ENCODE measurements at places on chromosomes 2 and 18.

DNA sequence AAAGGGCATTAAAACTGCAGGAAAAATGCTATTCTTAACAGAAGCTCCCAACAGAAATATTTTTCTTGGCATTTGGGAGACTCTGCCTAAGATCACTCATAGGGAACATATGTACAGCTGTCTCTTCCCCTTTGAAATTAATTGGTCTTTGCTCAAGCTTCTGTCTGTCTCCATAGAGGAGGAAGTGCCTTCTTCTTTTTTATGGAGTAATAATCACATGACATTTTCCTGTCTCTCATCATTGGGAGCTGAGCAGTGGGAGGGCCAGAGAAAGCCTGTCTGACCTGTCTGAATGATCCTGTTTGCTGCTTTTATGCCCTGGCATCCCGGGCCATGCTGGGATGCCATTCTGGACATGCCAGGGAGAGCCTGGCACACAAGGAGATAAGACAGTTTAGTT is 145.6 kb downstream of the AQP4 start:
- no peak for DNase-seq

- no peak for DNase-seq
These were observed 137.8 kb upstream of the KLHL29 start for GRCh38 chr2:23246992-23247683.

GRCh38 chr2:158482594-158482993 is 25.8 kb downstream of the PKP4 start:
- DNase-seq: no peak

GRCh38 chr2:239002954-239003623 is 155.2 kb downstream of the TWIST2 start:
- no peak for DNase-seq

DNA sequence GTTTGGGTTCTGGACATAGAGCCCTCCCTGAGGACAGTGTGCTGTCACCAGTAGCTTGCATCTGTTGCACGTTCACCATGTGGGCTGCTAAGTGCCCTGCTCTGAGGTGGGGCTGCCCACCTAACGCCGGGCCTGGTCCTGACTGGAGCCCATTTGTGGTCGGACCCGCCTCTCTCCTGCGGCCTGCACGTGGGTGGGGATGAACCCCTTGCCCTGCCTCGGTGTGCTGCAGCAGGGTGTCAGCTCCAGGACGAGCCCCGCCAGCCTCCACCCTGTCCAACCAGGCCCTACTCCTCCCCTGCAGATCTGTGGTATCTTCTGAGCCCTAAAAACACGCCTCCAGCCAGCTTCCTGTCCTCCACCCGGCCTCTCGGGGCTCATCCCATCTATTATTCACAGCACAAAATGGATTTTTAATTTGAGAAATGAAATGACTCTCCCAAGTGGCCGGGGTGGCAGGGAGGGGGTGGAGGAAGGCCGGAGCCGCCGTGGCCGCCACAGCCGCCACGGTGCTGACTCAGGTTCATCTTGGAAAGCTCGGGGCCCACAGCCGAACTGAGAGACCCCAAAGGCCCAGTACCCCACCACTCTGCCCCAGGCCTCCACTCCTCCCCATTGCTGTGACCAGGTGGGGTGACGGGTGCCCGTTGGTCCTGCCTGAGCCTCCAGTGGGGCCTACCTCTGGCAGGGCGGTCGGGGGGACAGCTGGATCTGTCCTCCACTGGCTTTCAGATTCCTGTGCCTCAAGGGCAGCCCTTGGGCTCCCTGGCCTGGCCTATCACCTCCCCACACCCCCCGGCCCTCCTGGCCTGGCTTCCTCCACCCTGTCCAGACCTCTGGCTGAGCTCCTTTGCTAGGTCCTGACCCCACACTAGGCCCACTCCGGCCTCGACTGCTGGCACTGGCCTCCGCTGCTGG is 2.8 kb upstream of the ECEL1 start:
- DNase-seq: peak; percentile 29

GRCh38 chr2:1234731-1235308 is 178.4 kb upstream of the TPO start:
- no peak for DNase-seq

DNA sequence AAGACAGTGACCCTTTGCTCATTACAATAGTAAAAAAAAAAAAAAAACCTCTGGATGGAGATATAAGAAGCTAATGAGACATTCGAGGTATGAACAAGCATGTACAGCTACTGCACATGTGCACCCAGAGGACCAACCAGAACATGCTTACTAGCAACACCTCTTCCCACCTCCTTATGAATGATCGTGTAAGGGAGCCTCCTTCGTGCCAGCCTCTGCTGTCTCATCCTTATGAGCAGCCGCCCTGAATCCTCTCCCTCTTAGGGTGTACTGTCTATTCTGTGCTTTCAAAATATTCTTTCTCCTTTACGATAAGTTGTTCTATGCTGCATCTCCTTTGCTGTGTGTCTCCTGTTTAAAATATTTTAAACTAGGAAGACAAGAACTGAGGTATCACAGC is 91.4 kb upstream of the ACSL3 start:
- DNase-seq: no peak

DNA sequence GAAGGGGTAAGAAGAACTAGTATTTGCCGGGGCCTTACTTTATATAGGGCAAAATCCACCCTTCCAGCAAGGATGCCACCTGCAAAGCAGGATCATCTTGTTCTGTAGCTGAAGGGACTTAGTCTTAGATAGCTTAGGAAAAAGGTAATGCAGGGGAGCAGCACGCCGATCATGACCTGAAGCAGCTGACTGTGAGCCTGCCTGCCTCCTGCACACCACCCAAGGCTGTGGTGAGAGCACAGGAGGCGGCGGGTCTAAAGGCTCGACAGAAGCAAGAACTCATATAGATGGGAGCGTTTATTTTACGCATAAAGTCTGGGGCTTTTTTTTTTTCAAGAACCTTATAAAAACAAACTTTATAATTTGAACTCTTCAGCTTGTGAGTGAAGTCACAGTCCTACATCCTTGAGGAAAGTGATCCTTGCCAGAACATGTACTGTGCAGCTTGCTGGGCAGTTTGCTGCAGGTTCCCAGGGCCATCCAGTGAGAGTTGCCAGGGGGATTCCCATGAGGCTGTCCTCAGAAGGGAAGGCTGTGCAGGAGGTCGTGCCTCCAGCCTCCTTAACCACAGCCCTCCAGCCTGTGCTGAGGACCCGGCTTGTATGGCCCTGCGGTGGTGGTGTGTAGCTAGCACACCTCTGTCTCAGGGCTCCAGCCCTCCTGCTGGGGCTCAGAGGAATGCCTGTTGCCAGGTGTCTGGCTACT is 92.1 kb downstream of the RNF144A start:
- no peak for DNase-seq

DNA sequence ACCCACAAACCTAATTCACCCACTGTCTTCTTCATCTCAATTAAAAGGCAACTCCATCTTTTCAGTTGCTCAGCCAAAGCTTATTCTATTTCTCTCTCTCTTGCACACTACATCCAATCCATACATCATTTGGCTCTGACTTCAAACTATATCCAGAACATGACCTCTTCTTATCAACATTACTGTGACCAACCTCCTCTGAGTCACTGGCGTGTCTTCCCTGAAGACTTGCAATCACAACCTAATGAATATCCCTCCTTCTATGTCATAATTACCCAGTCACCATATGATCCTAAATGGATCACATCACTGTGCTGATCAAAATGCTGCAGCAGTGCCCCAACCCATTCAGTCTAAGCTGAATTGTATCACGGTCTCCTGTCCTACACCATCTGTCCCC is 22.6 kb upstream of the SULT1C3 start:
- no peak for DNase-seq

- no peak for DNase-seq
These were observed 4.6 kb downstream of the EN1 start for GRCh38 chr2:118842661-118843482.

- no peak for DNase-seq
These were observed 22.7 kb downstream of the MRO start for GRCh38 chr18:50797142-50797541.

GRCh38 chr18:30280861-30281470 is 761.6 kb downstream of the DSC3 start:
- no peak for DNase-seq

- DNase-seq: no peak
These were observed 100.5 kb downstream of the SLC4A3 start for GRCh38 chr2:219727771-219728429.

- DNase-seq: no peak
These were observed 219.6 kb upstream of the RAB12 start for GRCh38 chr18:8389391-8390340.

- DNase-seq: no peak
These were observed 533.4 kb downstream of the ERBB4 start for GRCh38 chr2:212005085-212005671.

- DNase-seq: no peak
These were observed 13.7 kb upstream of the SKOR2 start for GRCh38 chr18:47265197-47265596.

- no peak for DNase-seq
These were observed 17.6 kb downstream of the HS6ST1 start for GRCh38 chr2:128301021-128301420.

- no peak for DNase-seq
These were observed 7.3 kb downstream of the NBEAL1 start for GRCh38 chr2:203021991-203022390.

GRCh38 chr2:118150294-118150693 is 62.0 kb downstream of the INSIG2 start:
- DNase-seq: no peak

DNA sequence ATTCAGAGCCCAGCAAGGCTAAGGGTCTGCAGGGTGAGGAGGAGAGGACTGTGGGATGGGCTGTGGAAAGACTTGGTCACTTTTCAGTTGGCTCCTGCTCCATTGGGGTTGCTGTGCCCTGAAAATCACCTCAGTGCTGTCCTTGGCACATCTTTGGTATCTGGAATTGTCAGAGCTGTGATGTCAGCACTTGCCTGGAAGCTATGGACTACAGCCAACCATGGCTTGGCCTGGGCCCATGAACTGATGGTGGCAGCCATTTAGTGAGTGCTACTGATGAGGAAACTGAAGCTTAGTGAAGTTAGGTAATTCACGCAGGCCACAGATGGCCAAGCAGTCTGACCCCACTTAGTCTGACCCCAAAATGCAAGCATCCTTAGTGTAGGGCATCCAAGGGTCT is 121.8 kb upstream of the SERPINE2 start:
- no peak for DNase-seq

GRCh38 chr2:226701052-226701451 is 98.6 kb downstream of the IRS1 start:
- no peak for DNase-seq

GRCh38 chr18:29874519-29875098 is 1167.9 kb downstream of the DSC3 start:
- no peak for DNase-seq

GRCh38 chr2:157419031-157419575 is 24.8 kb downstream of the CYTIP start:
- no peak for DNase-seq

DNA sequence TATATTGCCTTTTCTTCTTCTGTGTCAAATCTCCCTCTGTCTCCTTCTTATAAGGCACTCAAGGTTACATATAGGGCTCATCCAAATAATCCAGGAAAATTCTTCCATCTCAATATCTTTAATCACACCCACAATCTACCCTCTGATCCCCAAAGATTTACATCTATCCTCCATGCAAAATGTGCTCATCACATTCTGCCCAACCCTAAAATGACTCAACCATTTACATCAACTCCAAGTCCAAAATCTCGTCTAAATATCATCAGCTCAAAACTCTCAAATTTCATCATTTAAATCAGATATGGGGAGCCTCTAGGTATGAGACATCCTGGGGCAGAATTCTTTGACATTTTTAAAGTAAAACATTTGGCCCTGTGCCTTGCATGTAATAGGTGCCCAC is 1349.8 kb downstream of the SUCLG1 start:
- no peak for DNase-seq

- no peak for DNase-seq
These were observed 65.4 kb upstream of the PXDN start for GRCh38 chr2:1809726-1810125.

DNA sequence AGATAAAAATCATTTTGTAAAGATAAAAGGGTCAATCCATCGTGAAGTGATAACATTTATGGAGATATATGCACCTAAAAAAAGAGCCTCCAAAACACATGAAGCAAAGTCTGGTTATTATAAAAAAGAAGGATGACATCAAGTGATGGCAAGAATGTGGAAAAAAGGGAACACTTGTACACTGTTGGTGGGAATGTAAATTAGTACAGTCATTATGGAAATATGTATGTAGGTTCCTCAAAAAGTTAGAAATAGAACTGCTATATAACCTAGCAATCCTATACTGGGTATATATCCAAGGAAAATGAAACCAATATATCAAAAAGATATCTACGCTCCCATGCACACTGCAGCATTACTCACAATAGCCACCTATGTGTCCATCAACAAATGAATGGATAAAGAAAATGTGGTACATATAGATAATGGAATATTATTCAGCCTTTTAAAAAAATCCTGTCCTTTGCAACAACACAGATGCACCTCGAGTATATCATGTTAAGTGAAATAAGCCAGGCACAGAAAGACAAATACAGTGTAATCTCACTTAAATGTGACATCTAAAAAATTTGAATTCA is 28.9 kb downstream of the ABCB11 start:
- DNase-seq: no peak

DNA sequence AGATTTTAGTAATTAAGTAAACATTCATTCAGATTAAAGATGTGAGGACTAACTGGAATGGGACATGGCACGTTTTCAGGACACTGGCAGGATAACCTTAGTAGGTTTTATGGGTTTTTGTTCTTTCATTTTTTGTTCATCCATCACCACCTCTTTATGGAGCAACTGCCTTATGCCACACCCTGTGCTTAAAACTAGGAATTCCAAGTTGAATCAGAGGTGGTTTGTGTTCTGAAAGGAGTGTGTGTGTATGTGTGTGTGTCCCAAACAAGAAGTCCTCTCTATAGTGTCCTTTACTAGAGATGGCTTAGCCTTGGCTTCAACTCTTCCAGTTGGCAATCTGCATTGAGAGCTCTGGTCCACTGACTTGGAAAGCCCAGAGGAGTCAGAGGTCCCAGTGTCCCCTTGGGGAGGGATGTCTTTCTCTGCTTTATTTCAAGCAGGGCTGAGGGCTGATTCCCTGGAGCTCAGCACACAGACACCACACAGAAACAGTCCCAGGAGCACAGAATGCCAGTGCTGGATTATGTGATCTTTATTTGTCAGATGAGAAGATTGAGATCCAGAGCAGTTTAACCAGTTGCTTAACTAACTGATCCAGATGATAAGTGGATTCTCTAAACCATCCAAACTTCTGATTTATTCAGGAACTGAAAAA is 25.2 kb downstream of the RHOB start:
- DNase-seq: no peak

DNA sequence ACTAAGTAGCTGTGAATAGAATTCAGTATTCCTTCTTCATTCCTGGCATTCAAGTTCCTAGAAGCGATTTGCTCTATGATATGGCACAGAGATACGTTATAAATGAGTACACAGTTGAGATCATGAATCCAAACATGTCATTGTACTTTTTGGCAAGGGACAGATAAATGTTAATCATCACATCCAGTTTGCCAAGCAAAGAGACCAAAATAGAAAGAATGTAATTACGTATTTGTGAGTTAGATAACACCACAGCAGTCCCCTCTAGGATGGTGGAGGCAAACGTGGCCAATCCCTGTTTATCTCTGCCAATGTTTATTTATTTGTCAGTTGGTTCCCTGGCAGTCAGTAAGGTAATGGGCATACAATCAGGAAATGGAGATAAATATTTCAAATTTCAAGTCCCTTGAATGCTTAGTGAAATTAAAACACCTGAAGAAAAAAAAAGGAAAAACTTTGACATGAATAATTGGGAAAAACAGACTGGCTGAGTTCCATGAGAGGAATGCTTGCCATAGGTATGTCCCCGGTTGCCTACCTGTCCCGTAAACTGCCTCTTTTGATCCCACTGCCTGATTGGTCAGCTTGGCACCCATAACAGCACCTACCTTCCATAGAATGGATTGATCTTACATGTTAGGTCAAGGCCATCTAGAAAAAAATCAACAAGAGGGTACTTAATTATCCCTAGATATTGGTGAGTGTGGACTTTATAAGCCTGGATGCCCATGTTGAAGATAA is 451.1 kb upstream of the NETO1 start:
- no peak for DNase-seq

Measured in activated CD4-positive, CD25-positive, alpha-beta regulatory T cell treated with anti-CD3 and anti-CD28 coated beads, Interleukin-2, amount 50 U/mL, for 72 hours (primary cell).